ENCODE measurements at places on chromosomes 1 and 21. TPM values are rescaled to one million over a fixed set of nuclear protein-coding genes. Genes with fewer than 3 reads are reported as not detected.

GRCh38 chr21:44291078-44291935 is 5.6 kb downstream of the AIRE start:
- peaks cover 8% of the 10 kb centered on the region for H3K27me3 ChIP-seq
- H3K36me3 ChIP-seq, result no peaks in the 10 kb centered on the region
- H3K4me3 ChIP-seq, result no peak overlapping the region
- no peaks in the 10 kb centered on the region for H3K4me1 ChIP-seq
- no peak overlapping the region for H3K27ac ChIP-seq
- no peak for DNase-seq

Gene SIM2
- 0.31 TPM for polyA plus RNA-seq

- no peak for DNase-seq
- no peaks in the 10 kb centered on the region for H3K36me3 ChIP-seq
- H3K27ac ChIP-seq, result peak overlapping the region; percentile 13
- no peak overlapping the region for H3K4me3 ChIP-seq
- H3K4me1 ChIP-seq, result peaks cover 18% of the 10 kb centered on the region
These were observed 75.0 kb downstream of the OSBPL9 start for GRCh38 chr1:51691920-51692319.

DNA sequence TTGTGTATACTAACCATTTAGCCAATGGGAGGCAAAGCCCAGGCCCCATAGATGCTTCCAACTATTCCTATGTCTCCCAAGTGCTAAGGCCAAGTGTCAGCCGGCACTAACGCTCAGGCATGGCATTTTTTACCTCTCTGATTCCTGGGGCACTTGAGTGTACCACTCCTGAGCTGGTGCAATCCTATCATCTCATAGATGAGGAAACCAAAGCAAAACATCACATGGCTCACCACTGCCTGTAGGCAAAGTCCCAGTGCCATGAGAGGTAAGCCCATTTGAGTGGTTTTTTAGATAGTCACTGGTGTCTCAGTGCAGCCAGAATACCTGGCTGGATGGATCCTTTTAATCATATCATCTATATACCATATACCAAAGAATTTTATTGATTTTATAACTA is 8.0 kb upstream of the CCN1 start:
- H3K27ac ChIP-seq, result no peak overlapping the region
- no peak overlapping the region for H3K4me3 ChIP-seq
- no peaks in the 10 kb centered on the region for H3K36me3 ChIP-seq
- no peak for DNase-seq
- H3K27me3 ChIP-seq, result no peaks in the 10 kb centered on the region
- H3K4me1 ChIP-seq, result peaks cover 23% of the 10 kb centered on the region

Gene CD55
- polyA plus RNA-seq, result 24.9 TPM

Gene SLC30A7
- polyA plus RNA-seq, result 8.4 TPM

Gene FAM163A
- polyA plus RNA-seq, result 0.06 TPM

Gene DNASE2B
- not detected for polyA plus RNA-seq
